ENCODE measurements at places on chromosomes 4 and X.

- no peak for DNase-seq
These were observed 104.0 kb upstream of the MBNL3 start for GRCh38 chrX:132592880-132593279.

DNA sequence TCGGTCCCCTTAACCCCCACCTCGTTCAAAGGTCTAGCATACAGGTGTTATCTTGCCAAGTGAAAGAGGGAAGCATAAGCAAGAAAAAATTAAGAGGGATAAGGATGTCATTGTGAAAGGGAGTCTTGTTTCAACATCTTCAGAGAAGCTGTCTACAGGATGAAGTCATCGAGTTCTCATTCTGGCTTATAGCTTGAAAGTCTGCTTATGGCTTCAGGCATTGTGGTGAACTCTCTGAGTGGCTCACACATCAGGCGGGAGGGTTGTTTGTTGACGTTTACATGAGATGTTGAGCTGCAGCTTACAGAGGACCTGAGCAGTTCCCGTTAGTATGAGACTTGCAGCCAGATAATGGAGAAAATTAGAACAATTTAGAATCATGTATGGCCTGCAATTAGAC is 16.6 kb downstream of the MAGEA9B start:
- no peak for DNase-seq

DNA sequence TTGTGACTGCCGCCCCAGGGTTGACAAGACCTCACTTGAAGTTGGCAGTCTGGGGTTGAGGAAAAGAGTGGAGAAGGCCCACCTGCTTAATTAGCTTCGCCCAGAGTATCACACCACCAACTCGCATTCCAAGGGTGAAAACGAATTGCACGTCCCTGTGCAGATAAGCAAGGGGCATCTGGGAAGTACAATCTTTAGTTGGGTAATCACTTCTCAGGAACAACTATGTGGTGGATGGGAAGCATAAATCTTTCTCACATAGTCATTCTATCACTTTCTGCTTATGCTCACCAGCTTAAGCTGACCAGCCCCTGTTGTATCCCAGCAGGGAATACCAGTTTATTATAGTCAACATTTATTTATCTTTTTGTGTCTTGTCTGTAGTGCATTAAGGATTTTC is 14.3 kb downstream of the SPCS3 start:
- no peak for DNase-seq

GRCh38 chr4:80053140-80053910 is 19.7 kb downstream of the ANTXR2 start:
- no peak for DNase-seq

DNA sequence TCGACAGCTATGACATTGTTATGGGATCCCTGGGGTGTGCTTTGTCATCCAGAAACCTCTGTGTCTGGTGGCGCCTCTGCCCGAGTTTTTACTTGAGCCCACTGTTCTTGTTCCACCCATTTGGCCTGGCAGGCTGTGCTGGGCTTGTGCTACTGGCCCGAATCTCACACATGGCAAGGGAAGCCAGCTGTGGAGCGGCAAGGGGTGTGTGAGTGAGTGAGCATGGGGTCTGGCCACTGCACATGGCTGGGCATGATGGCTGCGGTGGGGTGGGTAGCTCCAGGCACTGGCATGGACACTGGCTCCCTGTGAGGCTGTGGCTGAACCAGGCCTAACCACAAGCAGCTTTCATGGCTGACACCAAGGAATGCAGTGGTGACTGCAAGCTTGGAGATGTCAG is 89.2 kb downstream of the DACH2 start:
- DNase-seq, result no peak
